ENCODE measurements at places on chromosomes 1 and 21. TPM values are rescaled to one million over a fixed set of nuclear protein-coding genes. Genes with fewer than 3 reads are reported as not detected.

DNA sequence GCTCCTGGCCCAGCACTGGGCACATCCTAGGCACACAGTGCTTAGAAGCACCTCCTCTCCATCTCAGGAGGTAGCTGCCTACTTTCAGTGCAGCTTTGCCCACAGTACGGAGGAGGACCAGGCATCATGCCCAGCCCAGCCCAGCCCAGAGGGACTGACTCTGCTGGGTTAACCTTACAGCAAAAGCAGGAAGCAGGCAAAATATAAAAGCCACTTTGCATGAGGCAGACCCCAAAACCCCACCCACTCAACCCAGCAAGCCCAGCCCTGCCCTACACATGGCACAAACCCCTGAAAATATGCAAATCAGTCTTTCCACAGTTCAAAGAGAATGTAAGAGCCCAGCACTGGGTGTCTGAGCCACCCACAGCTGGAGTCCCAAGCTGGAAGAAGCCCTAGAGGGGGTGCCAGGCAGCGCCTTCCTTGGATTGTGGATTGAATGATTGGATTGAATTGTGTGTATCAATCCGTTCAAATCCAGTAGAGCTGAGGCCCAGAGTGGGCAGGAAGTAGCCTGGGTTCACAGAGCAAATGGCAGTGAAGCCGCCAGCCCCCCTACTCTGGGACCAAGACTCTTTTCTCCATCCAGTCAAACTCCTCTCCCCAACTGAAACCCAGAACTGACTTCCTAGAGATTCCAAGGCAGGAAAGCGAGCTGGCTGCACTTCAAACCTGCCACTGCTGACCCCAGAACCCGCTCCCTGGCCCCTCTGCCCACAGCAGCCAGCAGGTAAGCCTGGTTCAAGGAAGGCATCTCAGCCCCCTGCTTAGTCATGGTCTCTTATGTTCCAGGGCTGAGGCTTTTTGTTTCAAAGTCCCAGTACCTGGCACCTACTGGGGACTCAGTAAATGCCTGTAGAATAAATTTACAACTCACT, 117.7 kb downstream of the LACTBL1 start:
- DNase-seq, result no peak

DNA sequence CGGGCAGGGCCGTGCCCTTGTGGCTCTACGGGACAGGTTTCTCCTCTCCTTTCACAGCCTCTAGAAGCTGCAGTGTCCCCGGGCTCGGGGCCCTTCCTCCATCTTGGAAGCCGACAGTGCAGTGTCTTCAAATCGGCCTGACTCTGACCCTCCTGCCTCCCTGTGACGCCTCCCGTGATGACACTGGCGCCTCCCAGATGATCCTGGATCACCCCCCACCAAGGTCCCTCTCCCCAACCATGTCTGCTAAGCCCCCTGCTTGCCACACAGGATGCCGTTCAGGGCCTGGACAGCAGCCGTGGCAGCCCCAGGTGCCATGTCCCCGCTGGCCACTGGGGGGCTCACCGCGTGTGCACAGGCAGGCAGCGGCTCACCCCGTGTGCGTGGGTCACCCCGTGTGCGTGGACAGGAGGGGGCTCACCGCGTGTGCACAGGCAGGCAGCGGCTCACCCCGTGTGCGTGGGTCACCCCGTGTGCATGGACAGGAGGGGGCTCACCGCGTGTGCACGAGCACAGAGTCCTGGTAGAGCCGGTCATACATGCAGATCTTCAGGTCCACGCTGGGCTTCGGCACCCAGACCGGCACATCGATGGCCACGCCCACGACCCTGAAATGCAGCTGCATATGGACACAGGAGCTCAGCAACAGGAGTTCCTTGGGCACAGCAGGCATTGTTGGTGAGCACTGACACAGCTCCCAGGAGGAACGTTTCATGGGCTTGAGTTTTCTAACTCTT, 24.9 kb upstream of the TMEM52 start:
- DNase-seq, result peak; percentile 22

GRCh38 chr1:59124166-59124565, 172.7 kb upstream of the FGGY start:
- DNase-seq, result peak; percentile 40

GRCh38 chr1:232319072-232319471, 310.9 kb downstream of the SIPA1L2 start:
- no peak for DNase-seq

The LCE1C gene
- total RNA-seq, result not detected

DNA sequence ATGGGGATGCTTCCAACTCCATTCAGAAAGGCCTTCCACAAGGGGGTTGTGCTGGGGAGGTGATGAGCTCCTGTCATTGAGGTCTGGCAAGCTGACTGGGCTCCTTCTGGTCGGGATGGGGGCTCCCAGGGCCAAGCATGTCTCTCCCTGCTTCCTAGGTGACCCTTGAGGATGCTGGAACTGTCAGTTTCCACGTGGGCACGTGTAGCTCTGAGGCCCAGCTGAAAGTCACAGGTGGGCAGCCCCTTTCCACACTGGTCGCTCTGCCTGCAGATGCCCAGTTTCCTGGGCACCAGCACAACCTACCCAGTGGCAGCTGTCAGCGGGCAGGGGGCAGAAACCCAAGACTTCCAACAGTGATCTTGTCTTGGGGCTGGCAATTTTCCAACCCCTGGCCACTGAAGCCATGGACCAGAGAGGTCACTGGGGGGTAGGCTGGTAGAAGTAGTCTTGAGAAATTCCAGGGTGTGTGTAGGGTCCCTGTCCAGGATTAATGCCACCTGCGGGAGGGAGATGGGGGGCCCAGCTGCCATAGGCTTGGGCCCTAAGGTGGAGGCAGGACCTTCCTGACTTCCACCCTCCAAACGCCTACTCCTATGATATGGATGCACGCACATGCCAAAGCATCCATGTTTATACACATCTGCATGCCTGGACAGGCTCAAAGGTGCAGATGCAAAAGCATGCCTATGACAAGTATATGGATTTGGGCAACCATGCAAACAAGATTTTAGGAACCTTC, 97.1 kb downstream of the TRIM11 start:
- no peak for DNase-seq

The C2CD4D gene
- total RNA-seq, result not detected

The CORT gene
- total RNA-seq, result 0.17 TPM

DNA sequence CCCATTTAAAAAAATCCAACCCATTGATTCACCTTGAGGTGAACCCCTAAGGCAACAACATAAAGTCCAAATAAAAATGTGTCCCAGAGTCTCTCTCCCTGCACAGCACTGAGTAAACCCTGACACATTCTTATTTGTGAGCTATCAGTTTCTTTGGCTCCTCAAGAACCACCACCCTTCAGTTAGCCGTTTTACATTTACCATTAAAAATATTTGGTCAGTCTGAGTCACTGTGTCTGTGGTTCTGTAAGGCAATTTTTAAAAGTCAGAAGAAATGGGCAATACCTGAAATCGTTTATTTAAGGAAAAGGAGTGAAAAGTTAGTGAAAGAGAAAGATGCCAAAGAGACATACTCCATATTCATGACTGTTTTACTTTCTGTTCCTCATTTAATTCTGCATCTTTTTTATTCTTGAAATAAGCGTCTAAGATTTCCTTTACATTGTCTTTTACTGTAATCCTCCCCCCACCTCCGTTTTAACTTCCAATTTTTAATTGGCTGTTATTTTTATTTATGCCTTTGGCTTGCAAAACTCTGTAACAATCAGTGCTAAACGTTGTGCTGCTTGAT, 91.7 kb upstream of the IVNS1ABP start:
- peak; percentile 54 for DNase-seq

The IGSF5 gene
- total RNA-seq, result not detected

- DNase-seq, result no peak
These were observed 13.2 kb downstream of the IFNLR1 start for GRCh38 chr1:24173638-24174575.

The HNRNPCL4 gene
- total RNA-seq, result not detected

GRCh38 chr1:179337288-179337687, 28.5 kb upstream of the AXDND1 start:
- no peak for DNase-seq

The STX12 gene
- 62.1 TPM for total RNA-seq

The TRAF3IP3 gene
- total RNA-seq, result not detected

DNA sequence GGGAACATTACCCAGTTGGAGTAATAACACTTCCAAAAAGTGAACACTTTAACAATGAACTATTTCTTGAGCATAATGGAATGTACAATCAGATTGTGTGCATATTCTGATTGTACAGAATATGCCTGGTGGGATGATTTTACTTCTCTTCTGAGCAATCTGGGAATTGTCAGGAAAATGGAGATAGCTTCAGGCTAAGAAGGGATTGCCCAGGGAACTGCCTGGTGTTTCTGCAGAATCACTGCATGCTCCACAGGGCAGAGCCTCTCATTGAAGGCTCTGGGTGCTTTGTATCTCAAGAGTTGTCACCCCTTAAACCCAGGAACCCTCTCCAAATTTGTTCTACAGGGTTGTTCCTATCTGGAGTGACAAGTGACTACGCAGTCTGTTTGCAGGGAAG, 51.2 kb downstream of the UTP25 start:
- DNase-seq, result no peak

GRCh38 chr1:185960422-185961321, 226.5 kb downstream of the HMCN1 start:
- peak; percentile 35 for DNase-seq

The OR2M3 gene
- total RNA-seq, result not detected

The CA6 gene
- not detected for total RNA-seq

DNA sequence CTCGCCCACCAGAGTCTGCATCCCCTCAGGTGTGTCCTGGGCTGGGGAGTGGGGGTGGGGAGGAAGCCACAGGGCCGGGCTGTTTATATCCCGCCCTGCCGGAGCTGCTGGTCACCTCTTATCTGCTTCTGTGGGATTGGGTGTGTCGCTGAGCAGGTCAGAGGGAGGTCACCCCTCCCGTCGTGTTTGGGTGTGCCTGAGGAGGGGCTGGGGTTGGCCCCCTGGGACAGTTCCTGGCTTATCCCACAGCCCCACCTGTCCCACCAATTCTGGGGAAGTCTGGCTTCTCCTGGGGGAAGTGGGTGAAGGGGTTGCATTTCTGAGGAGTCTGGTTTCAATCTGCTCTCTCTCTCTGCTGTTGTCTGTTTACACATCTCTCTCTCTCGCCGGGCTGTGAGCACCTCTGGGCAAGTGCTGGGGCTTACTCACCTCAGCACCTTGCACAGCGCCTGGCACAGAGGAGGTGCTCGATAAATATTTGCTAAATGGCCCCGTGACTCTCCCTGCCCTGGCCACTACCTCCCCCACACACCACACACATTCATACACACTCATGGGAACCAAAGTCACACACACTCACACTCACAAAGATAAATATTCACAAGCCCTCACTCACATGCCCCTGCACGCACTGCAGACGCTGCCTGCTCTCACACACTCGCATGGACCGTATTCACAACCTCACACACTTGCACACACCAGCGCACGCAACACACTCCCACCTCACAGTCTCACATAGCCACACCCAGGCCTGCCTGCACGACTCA, 8.3 kb downstream of the ELF3 start:
- peak; percentile 20 for DNase-seq

The ITLN2 gene
- not detected for total RNA-seq

DNA sequence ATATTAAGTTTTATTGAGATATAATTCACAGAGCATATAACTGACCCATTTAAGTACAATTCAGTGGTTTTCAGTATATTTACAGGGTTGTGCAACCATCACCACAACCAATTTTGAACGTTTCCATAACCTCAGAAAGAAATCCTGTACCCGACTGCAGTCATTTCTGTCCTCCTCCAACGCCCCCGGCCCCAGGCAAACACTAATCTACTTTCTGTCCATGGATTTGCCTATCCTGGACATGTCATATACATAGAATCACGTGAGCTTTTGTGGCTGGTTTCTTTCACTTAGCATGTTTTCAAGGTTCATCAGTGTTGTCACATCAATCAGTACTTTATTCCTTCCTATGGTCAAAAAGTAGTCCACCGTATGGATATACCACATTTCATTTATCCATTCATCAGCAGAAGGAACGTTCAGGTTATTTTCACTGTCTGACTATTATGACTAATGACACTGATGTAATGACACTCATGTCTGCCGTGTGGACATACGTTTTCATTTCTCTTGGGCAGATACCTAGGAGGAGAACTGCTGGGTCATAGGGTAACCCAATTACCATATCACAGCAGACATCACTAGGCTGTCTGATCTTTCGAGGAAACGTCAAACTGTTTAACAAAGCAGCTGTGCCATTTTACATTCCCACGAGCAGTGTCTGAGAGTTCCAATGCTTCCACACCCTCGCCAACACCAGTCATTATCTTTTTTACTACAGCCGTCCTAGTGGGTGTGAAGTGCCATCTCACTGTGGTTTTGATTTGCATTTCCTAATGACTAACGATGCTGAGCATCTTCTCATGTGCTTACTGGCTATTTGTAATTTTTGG, 30.8 kb downstream of the MRPL37 start:
- no peak for DNase-seq

DNA sequence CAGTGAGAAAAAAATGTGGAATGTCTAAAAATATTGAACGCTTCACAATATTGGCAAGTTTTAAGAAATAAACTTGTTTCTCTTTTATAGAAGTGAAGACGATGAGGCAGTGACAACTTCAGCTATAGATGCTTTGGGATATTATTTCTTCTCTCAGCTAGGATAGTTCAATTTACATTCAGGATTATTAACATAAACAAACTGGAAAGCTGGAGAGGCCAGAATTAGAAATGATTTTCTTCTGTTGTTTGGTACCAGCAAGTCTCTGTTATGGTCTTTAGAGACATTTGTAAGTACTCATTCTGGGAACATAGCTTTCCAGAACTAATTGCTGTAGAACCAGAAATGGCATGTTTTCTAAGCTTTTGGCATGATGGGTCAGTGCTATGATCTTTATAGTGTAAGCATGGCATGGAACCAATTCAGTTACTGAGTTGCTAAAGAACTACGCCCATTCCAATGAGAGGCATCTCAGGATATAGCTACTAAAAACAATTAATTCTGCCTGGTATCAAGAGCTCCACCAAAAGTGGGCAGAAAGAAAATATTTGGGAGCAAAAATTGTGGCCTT, 599.5 kb upstream of the B3GALT2 start:
- DNase-seq, result no peak

DNA sequence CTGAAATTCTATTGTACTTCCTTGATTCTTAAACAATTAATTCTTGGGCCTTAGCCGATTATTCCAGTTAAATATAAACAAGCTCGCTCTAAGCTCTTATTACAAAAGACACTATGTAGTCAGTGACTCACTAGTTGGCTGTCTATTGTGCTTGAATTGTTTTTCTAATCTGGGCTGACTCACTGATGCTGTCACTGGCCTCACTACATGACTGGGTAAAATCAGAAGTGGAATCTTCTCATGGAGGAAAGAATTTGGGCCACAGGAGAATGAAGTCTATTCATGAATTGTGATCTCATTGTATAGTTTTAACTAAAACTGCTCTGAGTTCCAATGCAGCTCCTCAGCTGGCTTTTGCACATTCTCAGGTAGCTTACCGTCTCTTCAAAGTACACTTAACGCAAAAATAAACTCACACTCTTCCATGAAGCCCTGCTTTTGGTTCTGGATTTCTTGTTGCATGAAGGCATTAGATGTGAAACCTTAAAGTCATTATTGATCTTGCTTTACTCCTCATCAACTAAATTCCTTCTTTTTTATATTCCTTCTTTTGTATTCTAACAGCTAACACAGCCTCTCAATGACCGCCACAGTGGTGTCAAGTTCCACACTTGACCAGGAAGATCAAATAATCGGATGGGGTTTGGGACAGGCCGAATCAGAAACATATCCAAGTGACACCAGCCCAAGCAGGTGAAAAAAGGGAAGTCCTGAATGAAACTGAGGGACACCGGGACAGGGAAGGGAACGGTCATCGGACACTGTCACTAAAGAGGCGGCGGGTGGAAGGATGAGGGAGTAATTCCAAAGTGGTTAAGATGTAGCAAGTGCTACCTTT, 80.9 kb upstream of the LBR start:
- DNase-seq, result peak; percentile 99

GRCh38 chr1:39829791-39830533, 41.3 kb upstream of the BMP8B start:
- peak; percentile 50 for DNase-seq

The HSD3B1 gene
- total RNA-seq, result not detected

GRCh38 chr1:61081686-61082310, 563 bp upstream of the NFIA start:
- DNase-seq, result peak; percentile 42
